Mammary microvascular endothelial cell (primary cell): ENCODE measurements at places on chromosomes 6 and 20. TPM values are rescaled to one million over a fixed set of nuclear protein-coding genes. Genes with fewer than 3 reads are reported as not detected.

The IRF4 gene
- total RNA-seq = not detected in 2 replicates

The PSMB8 gene
- total RNA-seq = 158 and 164 TPM in 2 replicates

The ARG1 gene
- not detected in 2 replicates for total RNA-seq

The BMP6 gene
- total RNA-seq = 81.8 and 85.9 TPM in 2 replicates

The BTNL2 gene
- total RNA-seq = not detected in 2 replicates

The FUT9 gene
- not detected in 2 replicates for total RNA-seq

The TDRD6 gene
- total RNA-seq = under 0.01 TPM in 1 of 2 replicates, not detected in the other

The SIRPB1 gene
- 0.80 TPM in 1 of 2 replicates, not detected in the other for total RNA-seq

The IPCEF1 gene
- total RNA-seq = 0.20 and 0.34 TPM in 2 replicates

The SPTLC3 gene
- 0.33 and 0.89 TPM in 2 replicates for total RNA-seq

The E2F3 gene
- total RNA-seq = 7.7 and 8.5 TPM in 2 replicates

The RGS17 gene
- 1.1 and 3.4 TPM in 2 replicates for total RNA-seq

The ULBP3 gene
- 9.7 and 12.5 TPM in 2 replicates for total RNA-seq

The TMEM14B gene
- total RNA-seq = 125 and 127 TPM in 2 replicates

The ERVFRD-1 gene
- 6.5 and 7.2 TPM in 2 replicates for total RNA-seq

The GSTA5 gene
- not detected in 2 replicates for total RNA-seq

The KCNK15 gene
- total RNA-seq = not detected in 2 replicates

The KHDC1L gene
- not detected in 2 replicates for total RNA-seq

The SLC35D3 gene
- total RNA-seq = not detected in 2 replicates

The DBNDD2 gene
- total RNA-seq = 5.5 and 9.7 TPM in 2 replicates

The CRYBG1 gene
- total RNA-seq = 24.1 and 24.3 TPM in 2 replicates

The RBM12 gene
- total RNA-seq = 37.3 and 46.0 TPM in 2 replicates

The ZBP1 gene
- 0.10 TPM in 1 of 2 replicates, not detected in the other for total RNA-seq

The PTCRA gene
- total RNA-seq = 5.4 TPM in 1 of 2 replicates, not detected in the other

The MEI4 gene
- not detected in 2 replicates for total RNA-seq

The DTD1 gene
- total RNA-seq = 84.0 and 92.1 TPM in 2 replicates

The ISM1 gene
- 3.6 and 4.3 TPM in 2 replicates for total RNA-seq

The SLPI gene
- total RNA-seq = not detected in 2 replicates

The MBOAT1 gene
- 4.9 and 6.2 TPM in 2 replicates for total RNA-seq

The SMPDL3A gene
- total RNA-seq = 4.2 and 6.4 TPM in 2 replicates

The PXDC1 gene
- total RNA-seq = 96.5 and 103 TPM in 2 replicates

The FGD2 gene
- not detected in 2 replicates for total RNA-seq
